ENCODE measurements at places on chromosomes 1 and 21.

DNA sequence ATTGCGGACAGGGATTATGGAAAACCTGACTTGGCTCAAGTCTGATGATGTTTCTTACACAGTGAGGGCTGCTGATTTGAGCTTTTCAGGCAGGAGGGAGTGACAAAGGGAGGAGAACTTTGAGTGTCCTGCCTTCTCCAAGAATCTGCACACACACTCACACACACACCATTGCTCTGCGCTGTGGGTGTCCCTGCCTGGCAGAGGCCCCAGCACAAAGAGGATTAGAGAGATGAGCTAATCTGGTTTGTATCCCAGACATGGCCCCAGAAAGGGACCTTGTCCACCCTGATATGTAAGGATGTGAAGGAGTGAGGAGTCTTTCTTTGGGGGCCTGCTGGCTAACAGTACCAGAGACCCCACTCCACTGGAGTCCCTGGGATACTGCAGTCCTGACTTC is 5.9 kb upstream of the WNT2B start:
- DNase-seq, result no peak

DNA sequence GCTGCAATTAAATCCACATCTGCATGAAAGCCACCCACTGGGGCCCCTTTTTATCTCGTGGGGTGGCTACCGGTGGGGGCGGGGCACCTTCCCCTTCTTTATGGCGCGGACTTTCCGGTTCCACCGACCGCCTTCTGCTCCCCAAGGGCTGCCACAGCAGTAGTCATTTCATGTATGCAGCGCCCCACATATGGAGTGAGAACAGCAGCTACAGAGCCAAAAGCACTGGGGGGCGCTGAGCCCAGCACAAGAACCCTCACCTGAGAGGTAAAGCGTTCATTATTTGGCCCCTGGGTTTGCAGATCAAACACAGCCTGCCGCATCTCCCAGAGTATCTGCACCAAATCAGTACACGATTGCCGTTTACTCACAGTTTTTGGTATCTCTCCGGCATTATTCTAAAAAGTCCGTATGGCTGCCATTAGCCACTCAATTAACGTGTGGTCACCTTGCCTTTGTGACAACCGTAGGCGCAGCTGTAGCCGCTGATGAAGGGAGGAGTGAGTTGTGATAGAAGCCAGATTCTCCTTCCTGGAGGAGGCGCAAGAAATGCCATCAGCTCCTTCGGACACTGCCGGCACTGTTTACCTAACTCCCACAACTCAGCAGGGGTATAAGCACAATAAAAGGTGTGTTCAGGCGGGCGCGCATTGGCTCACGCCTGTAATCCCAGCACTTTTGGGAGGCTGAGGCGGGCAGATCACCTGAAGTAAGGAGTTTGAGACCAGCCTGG is 30.4 kb upstream of the CR2 start:
- DNase-seq, result no peak

- no peak for DNase-seq
Observed at GRCh38 chr1:19006000-19006399, 49.5 kb upstream of the IFFO2 start.

- no peak for DNase-seq
Observed at GRCh38 chr1:228277491-228278431, 69.9 kb downstream of the OBSCN start.

- no peak for DNase-seq
Observed at GRCh38 chr21:23101111-23101510, 2102.9 kb downstream of the NCAM2 start.

- DNase-seq, result no peak
Observed at GRCh38 chr1:109818988-109819764, 55.5 kb upstream of the EPS8L3 start.

DNA sequence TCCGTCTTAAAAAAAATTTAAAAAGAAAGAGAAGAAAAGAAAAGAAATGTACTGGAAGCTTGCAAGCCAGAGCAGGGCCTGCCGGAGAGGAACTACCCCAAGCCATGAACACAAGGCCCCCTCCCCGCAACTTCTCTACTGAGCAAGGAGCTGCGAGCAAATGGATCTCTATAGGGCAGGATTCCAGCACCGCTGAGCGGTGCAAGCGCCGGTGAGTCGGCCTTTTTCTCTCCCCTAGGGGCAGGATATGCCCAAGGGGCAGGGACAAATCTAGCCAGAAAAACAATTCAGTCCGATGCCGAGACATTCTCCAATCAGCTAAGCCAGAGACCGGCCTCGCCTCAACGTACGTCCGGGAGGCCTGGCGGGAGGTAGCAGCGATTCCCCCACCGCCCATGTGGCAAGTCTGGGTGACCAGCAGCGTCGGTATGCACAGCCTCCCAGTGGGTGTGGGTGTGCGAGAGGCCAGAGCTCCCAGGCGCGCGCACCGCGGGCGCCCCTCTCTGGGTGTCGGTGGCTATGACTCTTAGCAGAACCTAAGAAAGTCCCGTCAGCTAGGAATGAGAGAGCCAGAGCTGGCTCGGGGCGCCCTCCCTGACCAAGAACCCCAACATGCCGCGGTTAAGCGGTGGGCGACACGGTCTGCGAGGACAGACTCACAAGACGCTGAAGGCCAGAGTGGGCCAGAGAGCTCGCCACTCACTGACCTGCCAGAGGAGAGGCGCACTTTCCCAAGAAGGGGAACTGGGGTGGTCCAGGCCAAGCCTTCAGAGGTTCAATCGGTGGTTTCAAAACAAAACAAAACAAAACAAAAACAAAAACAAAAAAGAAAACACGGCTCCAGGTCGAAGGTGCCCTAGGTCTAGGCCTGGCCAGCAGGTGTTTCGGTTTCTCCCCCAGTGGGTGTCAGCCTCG is 1.9 kb downstream of the CSMD2 start:
- peak; percentile 61 for DNase-seq

DNA sequence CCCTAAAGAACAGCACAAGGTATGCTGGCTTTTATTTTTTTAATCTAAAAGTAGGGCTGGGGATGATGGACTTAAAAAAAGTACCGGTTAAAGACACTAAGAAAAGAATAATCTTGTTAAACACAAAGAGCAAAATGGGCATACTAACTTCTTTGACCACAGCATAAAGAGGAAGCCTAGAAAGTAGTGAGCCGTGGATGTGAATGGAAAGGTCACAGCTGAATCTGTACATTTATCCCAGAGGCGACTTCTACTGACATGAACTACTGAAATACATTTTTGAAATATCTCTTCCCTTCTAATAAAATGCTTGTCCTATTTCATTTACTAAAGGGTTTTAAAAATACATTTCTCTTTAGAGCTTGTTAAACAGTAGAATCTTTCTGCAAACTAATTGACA is 140.7 kb downstream of the SLC45A1 start:
- no peak for DNase-seq

GRCh38 chr1:222893255-222893654 is 78.4 kb downstream of the DISP1 start:
- no peak for DNase-seq

DNA sequence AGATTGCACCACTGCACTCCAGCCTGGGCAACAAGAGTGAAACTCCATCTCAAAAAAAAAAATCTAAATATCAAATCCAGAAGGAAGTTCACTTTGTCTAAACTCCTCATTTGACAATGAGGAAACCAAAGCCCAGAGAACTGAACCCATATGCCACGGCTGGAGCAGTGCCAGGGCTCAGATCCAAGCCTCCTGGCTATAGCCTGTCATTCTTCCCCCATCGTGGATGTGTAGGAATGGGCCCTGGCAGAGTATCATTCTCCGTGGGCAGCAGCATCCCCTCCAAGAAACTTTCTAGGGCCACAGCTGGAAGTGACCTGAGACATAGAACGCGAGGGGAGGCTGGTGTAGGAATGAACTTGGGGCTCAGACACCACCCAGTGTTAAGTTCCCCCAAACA is 47.2 kb downstream of the CAPN9 start:
- no peak for DNase-seq

DNA sequence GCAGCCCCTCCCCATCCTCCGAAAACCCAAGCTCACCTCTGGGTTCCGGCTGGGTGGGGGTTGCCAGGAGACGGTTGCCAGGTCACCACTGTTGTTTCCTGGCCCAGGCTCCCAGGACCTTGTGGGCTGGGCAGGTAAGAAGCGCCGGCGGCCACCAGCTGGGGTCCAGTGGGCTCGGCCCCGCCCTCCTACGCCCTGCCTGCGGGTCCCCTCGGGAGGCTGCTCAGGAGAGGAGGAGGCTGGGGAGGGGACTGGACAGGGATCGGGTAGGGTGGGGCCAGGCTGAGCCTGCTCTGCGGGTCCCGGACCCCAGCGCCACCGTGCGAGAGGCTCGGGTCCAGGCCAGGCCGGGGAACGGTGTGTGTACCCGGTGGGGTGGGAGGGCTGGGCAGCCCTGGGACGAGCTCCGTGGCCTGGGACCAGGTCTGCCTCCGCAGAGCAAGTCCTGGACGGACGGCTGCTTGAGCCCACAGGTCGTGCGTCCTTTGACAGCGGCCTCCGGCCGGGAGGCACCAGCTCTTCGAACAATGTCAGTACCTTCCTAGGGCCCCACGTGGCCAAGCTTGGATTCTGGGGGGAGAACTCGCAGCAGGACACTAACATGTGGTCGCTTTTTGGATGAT is at the start of gene TTLL10:
Gene TTLL10, plus strand, starts transcription at position 88 of the 623 bp plus-strand sequence. CDS start 5,336 bp downstream, outside the sequence.
- DNase-seq, result no peak

- no peak for DNase-seq
Observed at GRCh38 chr1:24806588-24806987, 61.3 kb downstream of the CLIC4 start.

- DNase-seq, result no peak
Observed at GRCh38 chr1:234214911-234215892, 158.1 kb upstream of the COA6 start.

DNA sequence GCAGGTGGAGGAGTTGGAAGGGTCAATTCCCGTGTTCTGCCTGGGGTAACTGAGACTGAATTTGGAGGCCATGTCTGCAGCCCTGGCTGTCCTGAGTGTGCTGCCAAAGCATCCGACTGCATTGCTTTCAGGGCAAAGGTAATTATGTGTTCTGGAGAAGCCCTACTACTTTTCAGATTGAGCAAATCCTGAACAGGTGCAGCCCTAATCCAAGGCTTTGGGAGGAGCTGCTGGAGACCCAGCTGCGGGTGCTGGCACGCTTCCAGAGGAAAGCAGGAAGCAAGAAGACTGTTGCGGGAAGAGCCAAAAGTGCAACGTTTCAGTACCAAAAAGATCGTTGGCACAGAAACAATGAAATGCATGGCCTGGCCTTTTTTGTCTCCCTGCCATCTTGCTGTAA is 73.7 kb upstream of the NRIP1 start:
- DNase-seq, result no peak

- no peak for DNase-seq
Observed at GRCh38 chr1:201938440-201939035, 7.8 kb downstream of the LMOD1 start.

DNA sequence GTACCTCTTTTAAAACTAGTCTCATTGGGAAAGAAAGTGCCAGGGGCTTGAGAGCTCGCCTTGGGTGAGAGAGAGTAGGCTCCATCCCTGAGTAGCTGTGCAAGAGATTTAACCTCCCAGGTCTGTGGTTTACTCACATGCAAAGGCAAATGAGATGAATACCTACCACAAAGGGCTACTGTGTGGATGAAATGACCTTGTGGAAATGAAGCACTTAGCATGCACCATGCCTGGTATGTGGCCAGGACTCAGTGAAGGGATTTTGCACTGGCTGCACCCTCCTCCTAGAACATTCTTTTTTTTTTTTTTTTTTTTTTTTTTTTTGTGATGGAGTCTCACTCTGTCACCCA is 120.3 kb downstream of the PROX1 start:
- DNase-seq, result no peak

DNA sequence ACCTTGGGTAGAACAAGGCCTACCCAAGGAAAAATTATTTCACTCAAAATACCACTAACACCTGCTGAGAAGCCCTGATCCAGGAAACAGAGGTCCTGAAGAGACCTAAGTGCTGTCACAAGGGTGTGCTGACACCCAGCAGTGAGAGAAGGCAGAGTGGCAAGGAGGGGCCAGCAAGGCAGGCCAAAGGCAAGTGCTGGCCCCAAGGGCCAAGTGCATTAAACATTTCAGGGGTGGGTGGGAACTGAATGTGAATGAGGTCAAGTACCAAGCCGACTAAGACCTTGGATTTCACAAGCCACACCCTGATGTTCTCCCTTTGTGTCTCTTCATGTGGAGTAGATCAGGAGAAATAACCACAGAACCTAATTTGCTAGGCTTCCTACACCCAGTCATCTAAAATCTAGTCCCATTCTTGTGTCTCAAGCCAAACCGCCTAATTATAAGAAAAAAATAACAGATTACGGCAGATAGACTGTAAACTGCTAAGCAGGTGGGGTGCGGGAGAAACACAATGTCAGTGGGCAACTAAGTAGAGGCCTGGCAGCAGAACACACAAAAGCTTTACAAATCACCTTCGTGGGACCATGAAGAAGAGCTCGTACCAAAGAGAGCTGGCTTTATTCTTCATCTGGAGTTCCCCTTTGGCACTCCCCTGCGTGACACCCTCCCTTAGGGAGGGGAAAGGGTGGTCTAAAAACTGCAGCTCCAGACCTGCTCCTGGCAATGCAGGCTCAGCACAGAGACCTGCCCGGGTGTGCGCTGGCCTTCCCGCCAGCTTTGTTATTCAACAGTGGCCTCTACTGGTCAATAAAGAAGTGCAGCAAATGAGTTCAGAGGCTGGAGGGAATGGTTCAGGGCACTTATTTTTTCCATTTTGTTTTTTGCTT is 8.7 kb downstream of the UBE2G2 start:
- peak; percentile 39 for DNase-seq

- no peak for DNase-seq
Observed at GRCh38 chr21:29419422-29419821, 120.7 kb downstream of the BACH1 start.

DNA sequence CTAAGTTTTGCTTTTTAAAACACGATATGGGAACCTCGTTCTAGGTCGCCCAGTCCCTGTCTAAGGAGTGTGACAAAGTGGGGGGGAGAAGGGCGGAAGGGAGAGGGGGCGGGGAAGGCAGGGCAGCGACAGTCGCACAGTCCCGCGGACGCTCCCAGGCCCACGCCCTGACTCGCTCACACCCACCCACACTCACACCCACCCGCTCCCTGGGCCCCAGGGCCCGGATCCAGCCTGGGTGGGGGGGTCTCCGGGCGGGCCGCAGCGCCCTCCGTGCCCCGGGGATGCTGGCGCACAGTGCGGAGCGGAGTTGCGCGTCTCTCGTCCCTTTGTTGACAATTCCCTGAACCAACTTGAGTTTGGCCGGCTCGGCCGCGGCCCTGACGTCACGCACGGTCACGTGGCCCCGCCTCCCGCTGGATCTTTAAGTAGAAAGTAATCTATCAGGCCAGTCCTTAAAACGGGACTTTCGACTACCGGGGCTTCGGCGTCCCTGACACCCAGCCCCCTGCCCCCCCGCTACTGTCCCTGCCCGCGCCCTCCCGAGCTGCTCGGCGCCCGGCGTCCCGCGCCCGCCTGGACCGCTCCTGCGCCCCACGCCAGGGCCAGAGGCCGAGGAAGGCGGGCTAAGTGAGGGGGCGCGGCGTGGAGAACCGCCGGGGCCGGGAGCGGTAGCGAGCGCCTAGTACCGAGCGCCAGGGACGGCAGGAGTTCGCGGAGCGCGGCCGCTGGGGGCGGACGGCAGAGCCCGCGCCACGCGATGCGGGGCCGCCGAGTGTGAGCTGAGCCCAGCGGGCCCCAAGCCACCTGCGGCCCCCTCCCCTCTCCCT is at the start of gene FOXD3:
Gene FOXD3, plus strand, starts transcription at position 454 of the 830 bp plus-strand sequence. CDS start 492 bp downstream, outside the sequence.
- no peak for DNase-seq

- DNase-seq, result peak; percentile 36
Observed at GRCh38 chr1:224106568-224107281, 7.2 kb upstream of the FBXO28 start.
